ENCODE measurements at places on chromosomes 12 and 14. TPM values are rescaled to one million over a fixed set of nuclear protein-coding genes. Genes with fewer than 3 reads are reported as not detected.

Gene SSPN
- not detected for total RNA-seq

Gene CLEC1A
- not detected for total RNA-seq

DNA sequence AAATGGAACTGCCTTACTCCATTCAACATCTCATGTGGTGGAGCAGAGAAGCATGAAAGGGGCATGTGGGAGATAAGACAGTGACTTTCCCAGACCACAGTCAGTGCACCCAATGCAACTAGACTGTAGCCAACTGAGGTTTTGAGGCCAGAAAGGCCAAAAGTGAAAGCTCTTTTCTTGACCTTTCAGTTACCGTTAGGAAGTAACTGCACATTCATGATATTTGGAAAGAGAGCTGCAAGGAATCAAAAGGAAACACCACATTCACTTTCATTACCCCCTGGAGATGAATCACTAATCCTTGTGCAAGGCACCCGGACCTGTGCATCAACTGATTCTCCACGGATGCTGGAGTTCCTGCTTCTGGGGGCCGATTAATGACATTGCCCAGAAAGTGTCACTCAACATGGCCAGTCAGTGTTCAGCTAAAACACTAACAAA lies 72.9 kb upstream of the ELK3 start:
- DNase-seq, result no peak

DNA sequence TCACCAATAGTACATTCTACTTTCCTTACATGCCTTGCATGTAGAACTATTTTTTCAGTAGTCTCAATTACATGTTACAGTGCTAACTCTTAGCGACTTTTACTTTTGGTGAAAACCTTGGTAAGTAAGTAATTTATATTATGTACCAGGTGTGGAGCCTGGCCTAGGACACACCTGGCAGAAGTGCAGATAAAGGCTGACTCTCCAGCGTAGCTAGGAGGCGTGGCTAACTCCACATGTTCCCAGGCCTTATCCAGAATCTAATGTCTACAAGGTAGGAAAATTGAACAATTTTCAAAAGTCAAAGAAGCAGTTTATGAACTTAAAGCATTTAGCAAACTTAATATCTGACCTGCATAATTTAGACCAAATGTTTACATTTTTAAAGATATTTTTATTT lies 157.4 kb downstream of the DHRS2 start:
- no peak for DNase-seq

DNA sequence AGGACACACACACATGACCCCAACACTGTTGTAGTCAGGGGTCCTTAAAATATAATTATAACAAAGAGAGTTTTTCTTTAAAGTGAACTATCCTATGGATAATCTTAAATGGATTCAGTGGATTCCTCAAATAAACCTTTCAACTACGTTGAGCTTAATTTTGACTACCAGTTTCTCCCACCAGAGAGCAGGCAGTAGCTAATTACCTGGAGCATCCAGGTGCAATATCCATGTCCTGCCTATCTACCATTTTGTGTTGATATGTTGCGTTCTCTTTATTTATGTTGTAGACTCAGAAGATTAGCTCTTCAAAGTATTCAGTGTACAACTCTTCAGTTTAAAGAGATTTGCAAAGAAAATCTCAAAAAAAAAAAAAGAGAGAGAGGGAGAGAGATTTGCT lies 127.2 kb upstream of the GZMB start:
- no peak for DNase-seq

DNA sequence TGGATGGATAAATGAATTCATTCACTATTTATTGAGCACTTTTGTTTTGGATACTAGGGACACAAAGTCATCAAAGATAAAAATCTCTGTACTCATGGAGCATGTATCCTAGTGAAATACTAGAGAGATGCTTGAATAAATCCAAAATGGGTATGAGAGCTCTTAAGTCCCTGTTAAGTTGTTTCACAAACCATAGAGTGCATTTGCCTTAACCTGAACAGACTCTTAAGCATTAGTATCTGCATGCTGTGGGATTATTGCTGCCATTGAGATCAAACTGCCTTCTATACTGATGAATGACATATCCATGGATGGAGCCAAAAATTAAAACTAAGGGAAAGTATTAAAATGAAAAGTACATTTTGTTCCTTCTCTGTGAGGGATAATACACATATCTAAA lies 206.5 kb upstream of the KRR1 start:
- no peak for DNase-seq

DNA sequence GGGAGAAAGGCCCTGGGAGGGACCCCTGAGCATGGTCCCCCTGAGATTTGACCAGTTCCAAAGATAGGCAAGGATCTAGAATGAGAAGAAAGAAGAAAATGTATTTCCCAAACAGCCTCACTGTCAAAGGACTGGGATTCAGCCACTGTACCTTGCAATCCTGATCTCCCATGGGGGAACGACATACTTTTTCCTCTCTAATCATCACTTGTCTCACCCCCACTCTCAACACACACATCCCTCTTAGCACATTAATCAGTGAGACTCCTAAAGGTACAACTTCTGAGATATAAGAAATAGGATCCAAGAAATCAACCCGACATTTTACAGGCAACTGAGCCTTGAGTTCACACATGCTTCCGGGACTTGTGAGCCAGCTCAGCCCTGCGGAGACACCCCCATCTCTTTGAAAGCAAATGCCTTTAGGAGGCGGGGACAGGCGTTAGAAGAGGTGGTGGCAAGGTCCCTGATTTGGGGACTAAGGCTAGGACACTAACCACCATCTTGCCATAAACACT lies 1.4 kb downstream of the MAP3K9 start:
- peak; percentile 65 for DNase-seq

GRCh38 chr14:80379035-80379434 lies 167.7 kb upstream of the DIO2 start:
- no peak for DNase-seq

DNA sequence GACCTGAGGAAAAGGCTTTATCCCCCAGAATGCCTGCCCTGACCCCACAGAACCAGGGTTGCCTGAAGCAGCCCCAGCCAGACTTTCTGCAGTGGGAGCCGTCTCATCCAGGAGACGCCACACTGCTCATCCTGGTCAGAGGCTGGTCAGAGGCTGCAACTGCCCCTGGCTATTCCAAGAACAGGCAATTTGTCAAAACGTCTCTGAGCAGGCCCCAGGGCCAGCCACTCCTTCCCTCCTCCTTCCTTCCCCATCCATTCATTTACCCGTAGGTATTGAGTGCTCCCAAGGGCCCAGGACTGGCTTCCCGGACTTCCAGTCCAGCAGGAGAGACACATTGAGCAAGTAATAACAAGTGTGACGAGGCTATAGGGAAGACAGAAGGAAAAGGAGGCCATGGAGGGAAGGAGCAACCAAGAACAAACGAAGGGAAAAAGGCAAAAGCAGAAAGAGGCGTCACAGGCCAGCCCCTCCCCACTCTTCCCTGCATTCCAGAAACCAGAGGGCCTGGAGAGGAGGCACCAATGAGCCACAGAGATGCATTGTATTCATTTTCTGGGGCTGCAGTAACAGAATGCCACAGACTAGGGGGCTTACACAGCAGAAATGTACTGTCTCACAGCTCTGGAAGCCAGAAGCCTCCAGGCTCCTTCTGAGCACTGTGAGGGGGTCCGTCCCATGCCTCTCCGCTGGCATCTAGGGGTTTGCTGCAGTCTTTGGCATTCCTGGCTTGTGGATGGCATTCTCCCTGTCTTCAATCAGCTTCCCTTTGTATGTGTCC lies 21.0 kb upstream of the CD9 start:
- DNase-seq, result no peak

- no peak for DNase-seq
Measured at GRCh38 chr12:71552728-71553501, 110.7 kb downstream of the ZFC3H1 start.

DNA sequence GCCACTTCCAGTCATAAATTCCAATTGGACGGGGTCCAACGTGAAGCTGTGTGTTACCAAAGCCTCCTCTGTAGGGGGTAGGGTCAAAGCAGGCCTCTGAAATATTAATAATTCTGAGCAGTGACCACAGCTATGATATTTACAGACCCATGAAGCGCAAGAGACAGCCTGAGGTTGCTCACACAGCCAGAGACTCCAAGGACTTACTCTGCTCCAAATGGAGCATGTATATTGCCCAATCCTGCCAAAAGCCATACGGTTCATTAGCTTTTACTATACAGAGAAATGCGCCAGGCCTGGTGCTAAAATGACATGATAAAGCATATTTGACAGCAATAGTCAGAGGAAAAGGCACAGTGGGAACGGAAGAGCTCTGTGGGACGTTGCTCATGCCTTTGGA lies 151.3 kb downstream of the PAH start:
- DNase-seq, result no peak
